ENCODE measurements at places on chromosomes 6 and 20. TPM values are rescaled to one million over a fixed set of nuclear protein-coding genes. Genes with fewer than 3 reads are reported as not detected.

DNAAF9 gene
- 14.1 TPM for total RNA-seq

BPIFB2 gene
- not detected for total RNA-seq

MARCKS gene
- total RNA-seq: 52.1 TPM

CASS4 gene
- total RNA-seq: 2.6 TPM

SOBP gene
- total RNA-seq: 8.7 TPM

GRCh38 chr6:159086033-159086618 lies 41.3 kb upstream of the TAGAP start:
- no peaks in the 10 kb centered on the region for H3K36me3 ChIP-seq
- no peaks in the 10 kb centered on the region for H3K4me1 ChIP-seq
- H3K4me3 ChIP-seq: no peak overlapping the region
- DNase-seq: no peak
- H3K27me3 ChIP-seq: no peaks in the 10 kb centered on the region

DNA sequence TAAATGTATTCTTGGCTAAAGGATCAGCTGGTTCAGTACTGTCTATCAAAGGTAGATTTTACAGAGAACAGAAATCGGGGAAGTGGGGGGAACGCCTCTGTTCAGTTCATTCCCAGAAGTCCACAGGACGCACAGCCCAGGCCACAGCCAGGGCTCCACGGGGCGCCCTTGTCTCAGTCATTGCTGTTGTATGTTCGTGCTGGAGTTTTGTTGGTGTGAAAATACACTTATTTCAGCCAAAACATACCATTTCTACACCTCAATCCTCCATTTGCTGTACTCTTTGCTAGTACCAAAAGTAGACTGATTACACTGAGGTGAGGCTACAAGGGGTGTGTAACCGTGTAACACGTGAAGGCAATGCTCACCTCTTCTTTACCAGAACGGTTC lies 29.9 kb downstream of the TXNDC5 start:
- peaks cover 2% of the 10 kb centered on the region for H3K36me3 ChIP-seq
- no peak overlapping the region for H3K4me3 ChIP-seq
- H3K27ac ChIP-seq: no peak overlapping the region
